ENCODE measurements at places on chromosomes 6 and 20.
A peak's percentile ranks its signal among the peaks of the same experiment; 100 is the strongest.

DNA sequence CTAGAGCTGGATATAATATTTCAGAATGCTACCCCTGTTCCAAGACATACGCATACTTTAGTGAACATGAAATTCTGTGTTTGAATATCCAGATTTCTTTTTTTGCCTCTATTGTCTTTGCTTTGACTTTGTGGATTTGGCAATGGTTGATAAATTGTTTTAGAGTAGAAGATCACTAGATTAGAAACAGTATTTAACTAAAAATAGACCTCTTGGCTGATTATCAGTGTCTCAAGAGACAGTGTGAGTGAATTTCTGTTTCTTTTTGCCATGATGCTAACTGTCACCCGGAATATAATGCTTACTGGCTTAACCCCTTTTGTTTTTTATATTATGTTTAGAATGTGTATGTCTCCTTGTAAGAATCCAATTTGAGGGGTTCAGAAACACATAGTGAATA, 102.5 kb downstream of the PLCB1 start:
- DNase-seq = no peak

DNA sequence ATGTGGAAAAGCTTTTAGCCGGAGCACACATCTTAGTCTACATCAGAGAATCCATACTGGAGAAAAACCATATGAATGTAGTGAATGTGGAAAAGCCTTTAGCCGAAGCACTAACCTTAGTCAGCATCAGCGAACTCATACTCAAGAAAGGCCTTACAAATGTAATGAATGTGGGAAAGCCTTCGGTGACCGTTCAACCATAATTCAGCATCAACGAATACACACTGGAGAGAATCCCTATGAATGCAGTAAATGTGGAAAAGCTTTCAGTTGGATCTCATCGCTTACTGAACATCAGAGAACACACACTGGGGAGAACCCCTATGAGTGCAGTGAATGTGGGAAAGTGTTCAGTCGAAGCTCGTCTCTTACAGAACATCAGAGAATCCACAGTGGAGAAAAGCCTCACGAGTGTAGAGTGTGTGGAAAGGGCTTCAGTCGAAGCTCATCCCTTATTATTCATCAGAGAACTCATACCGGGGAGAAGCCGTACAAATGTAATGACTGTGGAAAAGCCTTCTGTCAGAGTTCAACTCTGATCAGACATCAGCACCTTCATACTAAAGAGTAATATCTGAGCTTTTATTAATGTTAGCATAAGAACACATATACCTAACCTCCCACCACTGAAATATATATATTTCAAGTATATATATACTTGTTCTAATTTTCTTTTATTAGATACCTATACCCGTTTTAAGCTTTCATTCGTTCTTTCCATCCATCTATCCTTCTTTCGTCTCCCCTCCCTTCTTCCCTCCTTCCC, 12.5 kb downstream of the ZNF391 start:
- DNase-seq = no peak

DNA sequence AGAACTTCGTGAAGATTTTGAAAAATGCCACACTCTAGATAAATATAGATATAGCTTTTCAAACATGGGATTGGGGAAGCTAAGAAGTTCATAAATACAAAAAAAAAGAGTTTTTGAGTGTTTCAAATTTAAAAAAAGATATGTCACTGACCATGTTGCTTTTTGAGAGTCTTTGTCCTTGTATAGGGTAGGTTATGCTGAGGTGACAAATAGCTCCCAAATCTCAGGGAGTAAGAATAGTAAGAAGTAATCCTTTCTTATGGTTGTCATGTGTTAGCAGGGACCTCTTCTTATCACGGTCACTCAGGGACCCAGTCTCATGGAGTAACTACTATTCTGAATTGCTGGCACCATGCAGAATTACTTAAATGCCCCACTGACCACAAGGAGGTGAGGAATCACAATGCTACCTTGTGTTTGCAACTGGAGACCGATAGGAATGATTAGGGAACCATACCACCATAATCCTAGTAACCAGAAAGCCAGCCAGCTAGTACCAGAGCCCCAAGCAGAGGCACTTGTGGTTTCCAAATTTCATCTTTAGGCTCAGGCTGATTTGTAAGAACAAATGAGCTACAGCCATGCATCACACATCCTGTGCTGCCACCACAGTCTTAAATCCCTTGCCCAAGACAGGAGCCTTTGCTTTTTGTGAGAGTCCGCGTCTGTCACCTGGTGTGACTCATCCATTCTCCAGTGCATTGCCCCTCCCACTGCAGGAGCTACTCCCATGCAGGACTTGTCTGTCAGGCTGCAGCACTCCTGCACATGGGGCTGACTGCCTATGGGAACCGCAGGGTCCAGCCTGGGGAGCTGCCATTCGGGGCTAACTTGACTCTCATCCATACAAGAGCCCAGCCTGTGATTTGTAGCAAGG, 42.4 kb upstream of the ADGRF4 start:
- DNase-seq = no peak

DNA sequence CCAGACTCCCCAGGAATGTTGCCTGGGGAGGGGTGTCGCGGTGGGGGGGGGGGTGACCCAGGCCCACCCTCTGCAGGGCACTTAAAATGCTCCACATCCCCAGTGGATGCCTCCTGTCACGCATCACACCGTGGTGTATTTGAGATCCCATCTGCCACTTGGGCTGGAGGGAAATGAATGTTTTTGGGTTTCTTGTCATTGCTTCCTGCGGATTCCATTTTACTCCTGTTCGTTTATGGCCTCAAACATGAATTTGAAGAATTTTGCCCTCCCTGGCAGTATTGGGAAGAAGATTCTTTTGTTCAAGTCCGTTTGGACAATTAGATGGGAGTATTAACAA, 544 bp upstream of the KHDC1 start:
- no peak for DNase-seq

GRCh38 chr6:56334937-56335336, 87.6 kb upstream of the COL21A1 start:
- DNase-seq = no peak

- DNase-seq = peak; percentile 85
Observed at GRCh38 chr6:152301765-152302568, 335.2 kb downstream of the SYNE1 start.

GRCh38 chr20:9256393-9256792, 187.5 kb downstream of the PLCB4 start:
- DNase-seq = no peak

- no peak for DNase-seq
Observed at GRCh38 chr6:130457605-130458004, 91.8 kb downstream of the TMEM200A start.

DNA sequence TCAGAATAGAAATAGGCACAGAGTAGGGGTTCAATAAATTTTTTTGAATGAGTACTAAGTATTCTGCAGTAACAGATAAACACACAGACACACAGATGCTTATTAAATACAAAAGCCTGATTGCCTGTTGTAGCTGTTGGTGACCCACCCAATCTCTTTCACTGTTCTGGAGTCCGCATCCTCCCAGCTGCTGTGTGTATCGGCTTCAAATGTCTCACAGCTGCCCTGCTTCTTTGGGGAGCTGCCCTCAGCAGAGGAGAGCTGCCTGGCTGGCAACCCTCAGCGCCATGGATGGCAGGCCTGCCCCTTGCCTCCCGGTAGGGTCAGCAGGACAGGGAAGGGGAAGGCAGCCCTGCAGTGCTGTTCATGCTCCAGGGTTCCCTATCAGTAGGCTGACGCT, 85.9 kb upstream of the PRND start:
- DNase-seq = no peak

DNA sequence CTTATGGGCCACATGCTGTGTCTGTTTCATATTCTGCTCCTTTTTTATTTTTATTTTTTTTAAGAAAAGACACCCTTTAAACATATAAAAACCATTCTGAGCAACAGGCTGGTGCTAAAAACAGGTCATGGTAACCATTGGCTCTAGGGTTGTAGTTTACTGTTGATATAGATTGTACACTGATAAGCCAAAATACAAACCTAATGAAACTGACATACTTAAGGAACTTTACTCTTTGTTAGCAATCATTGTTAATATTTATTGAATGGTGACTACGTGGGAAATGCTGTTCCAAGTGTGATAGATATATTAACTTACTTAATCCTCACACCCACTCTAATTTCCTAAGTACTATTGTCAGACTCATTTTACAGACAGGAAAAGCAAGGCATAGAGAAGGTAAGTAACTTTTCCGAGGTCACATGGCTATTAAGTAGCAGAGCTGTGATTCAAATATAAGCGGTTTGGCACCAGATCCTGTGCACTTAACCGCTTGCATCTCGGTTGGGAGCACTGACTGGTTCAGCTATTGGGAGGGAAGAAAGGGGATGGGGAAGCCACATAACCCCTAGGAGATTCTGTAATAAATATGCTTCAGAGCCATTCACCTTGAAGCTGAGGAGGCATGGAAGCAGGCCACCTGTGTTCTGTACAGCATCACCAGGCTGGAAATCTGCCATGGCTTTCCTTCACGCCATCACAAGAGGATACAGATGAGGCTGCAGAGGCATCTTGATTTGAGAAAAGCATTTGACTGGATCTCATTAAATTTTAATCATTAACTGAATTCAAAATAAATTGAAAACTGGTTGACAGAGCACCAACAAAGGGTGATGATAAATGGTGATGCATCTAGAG, 4.9 kb downstream of the TRAF3IP2 start:
- DNase-seq = peak; percentile 23

DNA sequence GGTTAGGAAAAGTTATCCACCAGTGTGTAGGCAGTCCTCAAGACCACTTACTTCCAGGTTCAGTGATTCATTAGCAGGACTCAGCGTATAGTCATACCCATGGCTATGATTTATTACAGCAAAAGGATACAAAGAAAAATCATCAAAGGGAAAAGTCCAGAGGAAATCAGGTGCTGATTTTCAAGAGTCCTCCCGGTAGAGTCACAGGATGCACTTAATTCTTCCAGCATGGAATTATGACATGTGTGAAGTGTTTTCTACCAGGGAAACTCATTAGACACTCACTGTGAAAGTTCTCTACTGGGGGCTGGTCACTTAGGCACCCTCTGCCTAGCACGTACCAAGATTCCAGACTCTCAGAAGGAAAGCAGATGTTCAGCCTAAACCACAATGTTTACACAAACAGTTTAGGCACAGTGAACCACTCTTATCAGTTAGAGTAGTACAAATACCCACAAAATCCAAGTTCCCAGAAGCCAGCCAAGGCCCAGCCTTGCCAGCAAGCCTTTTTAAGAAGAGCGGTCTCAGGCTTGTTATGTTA, 10.2 kb downstream of the WFDC3 start:
- no peak for DNase-seq

DNA sequence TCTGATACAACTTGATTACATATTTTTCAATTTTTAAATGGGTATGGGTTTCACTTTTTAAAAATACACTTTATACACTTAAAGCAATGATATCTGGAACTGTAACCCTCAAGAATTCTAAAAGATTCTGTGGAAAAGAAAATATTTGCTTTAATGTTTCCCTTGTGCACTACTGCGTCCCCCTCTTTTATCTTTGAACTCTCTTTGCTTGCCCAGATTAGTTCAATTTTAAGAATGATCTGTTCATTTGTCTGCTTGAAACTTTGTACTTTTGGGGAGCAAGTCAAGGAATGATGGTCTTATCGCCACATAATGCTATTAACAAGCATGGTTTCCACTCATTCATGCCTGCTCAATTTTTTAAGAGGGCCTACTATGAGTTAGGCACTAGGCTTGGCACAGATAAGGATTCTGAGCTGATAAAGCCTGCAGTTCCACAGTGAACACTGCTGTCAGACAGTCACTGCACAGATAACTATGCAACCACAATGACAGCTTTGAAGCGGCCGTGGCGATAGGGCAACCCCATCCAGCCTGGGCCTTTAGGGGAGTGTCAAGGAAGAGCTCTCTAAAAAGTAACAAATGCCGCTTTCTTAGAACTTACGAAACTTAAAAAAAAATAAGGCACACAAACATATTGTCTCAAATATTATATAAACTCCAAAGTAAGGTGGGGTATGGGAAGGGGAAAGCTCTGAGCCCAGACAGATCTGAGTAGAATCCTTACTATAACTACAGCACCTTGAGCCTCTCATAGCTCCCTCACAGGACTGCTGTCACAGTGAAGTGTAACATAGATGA, 29.7 kb downstream of the FYN start:
- no peak for DNase-seq

DNA sequence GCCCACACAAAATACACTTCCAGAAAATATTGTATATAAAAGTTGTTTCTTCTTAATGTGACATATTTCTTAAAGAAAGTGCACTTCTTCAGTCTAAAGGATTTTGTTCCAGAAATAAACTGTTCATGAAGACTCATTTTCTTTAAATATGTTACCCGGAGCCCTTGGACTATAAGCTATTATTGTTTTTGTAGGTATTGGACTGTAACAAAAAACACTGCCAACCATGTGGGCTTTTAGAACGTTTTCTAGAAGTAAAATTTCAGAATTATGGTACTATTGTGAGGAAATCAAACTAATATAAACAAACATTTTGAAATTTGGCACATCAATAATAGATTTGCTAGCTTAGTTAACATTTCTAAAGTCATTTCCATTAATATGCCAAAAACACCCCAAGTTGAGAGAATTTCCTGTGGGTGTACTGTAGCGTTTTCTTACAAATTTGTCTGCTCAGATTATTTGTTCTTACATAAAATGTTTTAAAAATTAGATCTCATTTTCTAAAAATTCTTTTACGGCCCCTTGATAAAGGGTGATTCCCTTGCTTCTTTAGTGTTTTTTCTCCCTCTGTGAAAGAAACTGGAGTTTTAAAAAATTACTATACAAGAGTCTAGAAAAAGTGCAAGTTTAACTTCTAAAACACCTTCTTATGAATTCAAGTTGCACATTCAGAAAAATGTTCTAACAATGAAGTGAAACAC, 3.4 kb downstream of the NKX2-4 start:
- no peak for DNase-seq

DNA sequence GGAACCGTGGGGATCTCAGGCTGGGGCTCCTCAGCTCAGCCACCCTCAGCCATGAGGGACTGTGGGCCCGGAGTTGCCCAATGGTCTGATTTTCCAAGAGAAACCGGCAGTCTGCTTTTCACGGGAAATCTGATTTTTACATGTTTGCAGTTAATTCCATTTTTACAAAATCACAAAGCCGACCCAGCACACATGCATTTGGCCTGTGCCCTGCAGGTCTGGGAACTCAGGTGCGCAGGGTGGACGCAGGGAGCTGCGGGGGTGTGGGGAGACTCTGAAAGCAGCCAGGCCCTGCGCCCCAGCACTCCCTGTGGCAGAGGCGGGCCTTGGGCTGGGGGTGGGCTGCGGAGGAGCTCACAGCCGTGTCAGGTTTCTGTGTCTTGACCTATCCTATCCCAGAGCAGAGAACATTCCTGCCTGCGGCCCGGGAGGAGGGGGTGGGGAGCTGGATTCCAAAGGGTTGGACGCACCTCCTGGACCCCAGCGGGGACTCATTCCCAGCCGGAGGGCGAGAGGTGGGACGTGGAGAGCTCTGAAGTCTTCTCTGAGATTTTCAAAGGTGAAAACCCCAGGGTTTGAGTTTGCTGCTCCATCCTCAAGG, 60.6 kb downstream of the ADNP start:
- no peak for DNase-seq

All from substantia nigra (tissue), 51 donors.